Aorta (tissue), 5 donors: ENCODE measurements at places on chromosomes 1 and 21. TPM values are rescaled to one million over a fixed set of nuclear protein-coding genes. Genes with fewer than 3 reads are reported as not detected.

DNA sequence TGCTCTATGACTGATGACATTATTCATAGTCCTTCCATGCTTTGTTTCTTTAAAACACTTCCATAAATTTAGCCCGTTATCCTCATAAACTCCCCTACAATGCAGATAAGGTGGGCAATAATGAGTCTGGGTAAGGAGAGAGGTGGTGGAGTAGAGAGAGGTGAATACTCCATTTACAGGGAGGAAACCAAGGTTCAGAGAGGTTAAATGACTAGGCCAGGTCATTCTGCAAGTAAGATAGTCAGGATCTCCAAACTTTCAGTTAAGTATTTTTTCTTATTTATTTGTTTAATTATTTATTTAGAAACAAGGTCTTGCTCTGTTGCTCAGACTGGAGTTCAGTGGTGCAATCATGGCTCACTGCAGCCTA, 26.1 kb downstream of the PAFAH2 start:
- H3K27me3 ChIP-seq = no peaks in the 10 kb centered on the region
- no peaks in the 10 kb centered on the region for H3K4me1 ChIP-seq
- no peak for DNase-seq
- H3K4me3 ChIP-seq = no peak overlapping the region
- peaks cover 14% of the 10 kb centered on the region for H3K36me3 ChIP-seq

- no peak overlapping the region for H3K4me3 ChIP-seq
- no peaks in the 10 kb centered on the region for H3K36me3 ChIP-seq
- no peak overlapping the region for H3K27ac ChIP-seq
- H3K27me3 ChIP-seq = no peaks in the 10 kb centered on the region
- DNase-seq = no peak
Measured at GRCh38 chr1:6149597-6149996, 30.5 kb downstream of the CHD5 start.

DNA sequence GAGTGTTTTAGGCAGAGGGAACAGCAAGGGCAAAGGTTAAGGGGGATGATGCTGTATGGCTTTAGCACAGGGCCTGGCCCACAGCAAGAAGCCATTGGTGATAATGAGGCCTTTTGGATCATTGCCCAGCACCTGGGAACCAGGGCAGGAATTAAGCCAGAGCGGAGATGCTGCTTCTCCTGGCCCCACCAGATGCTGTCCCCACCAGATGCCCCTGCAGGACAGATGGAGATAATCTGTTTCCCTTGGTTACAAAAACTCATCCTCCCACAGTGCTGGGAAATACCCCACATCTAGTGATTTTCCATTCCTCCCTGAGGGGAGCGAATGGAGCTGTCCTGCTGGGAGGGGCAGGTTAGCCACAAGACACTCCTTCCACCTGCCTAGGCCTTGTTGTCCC, 18.8 kb downstream of the OPRD1 start:
- H3K4me1 ChIP-seq = no peaks in the 10 kb centered on the region
- no peaks in the 10 kb centered on the region for H3K27me3 ChIP-seq
- H3K27ac ChIP-seq = no peak overlapping the region
- no peak overlapping the region for H3K4me3 ChIP-seq
- no peak for DNase-seq

GABRD gene
- 1.2 TPM for total RNA-seq

SEC16B gene
- total RNA-seq = 7.0 TPM

GRCh38 chr1:185645162-185645640, 89.0 kb upstream of the HMCN1 start:
- no peaks in the 10 kb centered on the region for H3K36me3 ChIP-seq
- H3K27ac ChIP-seq = no peak overlapping the region
- H3K4me1 ChIP-seq = no peaks in the 10 kb centered on the region
- no peaks in the 10 kb centered on the region for H3K27me3 ChIP-seq
- H3K4me3 ChIP-seq = no peak overlapping the region

- DNase-seq = peak; percentile 80
- no peak overlapping the region for H3K4me3 ChIP-seq
- no peaks in the 10 kb centered on the region for H3K4me1 ChIP-seq
Measured at GRCh38 chr1:62530516-62531154, 66.7 kb upstream of the ANGPTL3 start.

KCNJ10 gene
- 0.10 TPM for total RNA-seq
